Stimulated activated CD8-positive, alpha-beta memory T cell treated with anti-CD3 and anti-CD28 coated beads, Interleukin-15, amount 100 ng/mL, for 48 hours (primary cell): ENCODE measurements at places on chromosomes 5 and 9.
A peak's percentile ranks its signal among the peaks of the same experiment; 100 is the strongest.

GRCh38 chr5:35815089-35815936 lies 41.4 kb upstream of the IL7R start:
- DNase-seq = no peak

DNA sequence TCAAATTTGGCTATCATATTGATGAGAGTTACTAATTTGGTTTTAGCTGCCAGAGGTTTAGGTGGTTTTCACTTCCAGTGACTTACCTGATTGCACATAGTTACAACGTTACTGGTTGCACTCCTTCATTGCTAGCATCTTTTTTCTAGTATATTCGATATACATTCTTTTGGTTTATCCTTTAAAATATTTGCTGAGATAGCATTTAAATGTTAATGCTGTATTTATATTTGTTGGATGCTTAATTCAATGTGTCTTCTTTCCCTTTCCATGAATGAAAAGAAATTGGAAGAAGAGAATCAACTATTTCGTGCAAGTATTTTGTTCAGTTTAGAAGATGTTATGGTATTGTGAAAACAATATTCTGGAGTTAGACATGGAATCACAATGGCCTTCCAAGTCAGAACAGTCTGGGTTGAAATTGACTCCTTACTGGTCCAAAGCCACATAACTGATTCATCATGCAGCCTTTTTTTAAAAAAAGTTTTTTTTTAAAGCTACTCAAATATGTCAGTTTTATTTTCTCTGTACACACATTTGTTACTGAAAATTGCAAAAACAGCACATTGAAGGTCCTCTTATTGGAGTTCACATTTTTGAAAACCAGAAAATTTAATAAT lies 2.2 kb downstream of the SPIN1 start:
- DNase-seq = no peak

DNA sequence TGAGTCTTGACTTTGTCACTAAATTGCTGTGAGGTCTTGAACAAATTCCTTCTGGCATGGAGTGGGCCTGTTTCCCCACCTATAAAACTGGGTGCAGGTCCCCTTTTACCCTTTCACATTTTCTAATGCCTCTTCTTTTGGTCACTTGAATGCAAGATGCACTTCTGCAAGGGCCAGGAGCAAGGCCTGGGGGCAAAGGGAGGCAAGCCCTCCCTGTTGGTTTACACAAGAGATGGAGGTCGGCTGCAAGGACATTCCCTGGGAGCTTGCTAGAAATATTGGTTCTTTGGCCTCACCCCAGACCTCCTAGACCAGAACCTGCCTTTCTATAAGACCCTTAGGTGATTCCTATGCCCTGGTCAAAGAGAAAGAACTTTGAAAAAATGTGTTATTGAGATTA lies 5.8 kb downstream of the FOXE1 start:
- no peak for DNase-seq

GRCh38 chr9:113913426-113914195 lies 37.5 kb downstream of the ZNF618 start:
- no peak for DNase-seq

- no peak for DNase-seq
Observed at GRCh38 chr9:22452415-22453010, 5.9 kb downstream of the DMRTA1 start.

GRCh38 chr9:23611869-23612268 lies 214.2 kb downstream of the ELAVL2 start:
- no peak for DNase-seq

- peak; percentile 51 for DNase-seq
Observed at GRCh38 chr5:35853631-35854030, 3.1 kb upstream of the IL7R start.
